ENCODE measurements at places on chromosomes 3 and 15. TPM values are rescaled to one million over a fixed set of nuclear protein-coding genes. Genes with fewer than 3 reads are reported as not detected.

The TNNC1 gene
- 3,730 TPM for total RNA-seq

The TIMP4 gene
- 0.42 TPM for total RNA-seq

The WHAMM gene
- 8.0 TPM for total RNA-seq

The LRRC28 gene
- 33.5 TPM for total RNA-seq

All from myocyte (in vitro differentiated cells).